ENCODE measurements at places on chromosomes 7 and 10.
A peak's percentile ranks its signal among the peaks of the same experiment; 100 is the strongest.

DNA sequence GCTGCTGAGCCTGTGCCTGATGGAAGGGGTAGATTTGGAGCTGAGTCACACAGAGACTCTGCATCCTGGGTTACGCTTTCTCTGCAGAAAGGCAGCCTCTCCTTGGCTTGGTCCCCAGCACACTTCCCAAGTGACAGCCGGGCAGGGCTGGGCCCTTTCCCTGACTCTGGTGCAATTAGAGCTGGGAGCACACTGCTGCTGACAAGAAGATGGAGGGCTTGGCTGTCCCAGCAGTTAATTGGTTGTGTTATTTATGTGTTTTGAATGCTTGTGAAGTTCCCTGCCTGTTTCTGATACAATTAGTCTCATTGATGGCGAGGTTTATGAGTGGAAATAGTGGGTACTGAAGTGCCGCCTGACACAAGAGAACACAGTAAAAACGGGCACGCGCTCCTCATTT lies 123.6 kb downstream of the TCERG1L start:
- DNase-seq: no peak

GRCh38 chr10:34773636-34774630 lies 41.2 kb downstream of the PARD3 start:
- DNase-seq: no peak

- DNase-seq: peak; percentile 63
Observed at GRCh38 chr10:17056781-17057428, 72.7 kb downstream of the CUBN start.

DNA sequence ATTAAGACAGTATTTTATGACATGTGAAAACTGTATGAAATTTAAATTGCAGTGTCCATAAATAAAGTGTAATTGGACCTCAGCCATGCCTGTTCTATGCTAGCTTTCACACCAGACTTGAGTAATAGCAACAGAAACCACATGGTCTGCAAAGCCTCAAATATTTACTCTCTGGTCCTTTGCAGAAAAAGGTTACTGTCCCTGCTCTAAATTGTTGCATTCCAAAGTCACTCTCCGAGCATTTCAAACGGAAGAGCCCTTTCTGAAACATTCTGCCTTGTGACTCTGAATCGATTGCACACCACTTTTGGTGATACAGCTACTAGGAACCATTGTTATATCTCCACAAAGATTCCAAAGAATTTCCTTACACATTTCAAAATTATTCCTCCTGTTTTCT lies 81.0 kb upstream of the STK17A start:
- peak; percentile 54 for DNase-seq

DNA sequence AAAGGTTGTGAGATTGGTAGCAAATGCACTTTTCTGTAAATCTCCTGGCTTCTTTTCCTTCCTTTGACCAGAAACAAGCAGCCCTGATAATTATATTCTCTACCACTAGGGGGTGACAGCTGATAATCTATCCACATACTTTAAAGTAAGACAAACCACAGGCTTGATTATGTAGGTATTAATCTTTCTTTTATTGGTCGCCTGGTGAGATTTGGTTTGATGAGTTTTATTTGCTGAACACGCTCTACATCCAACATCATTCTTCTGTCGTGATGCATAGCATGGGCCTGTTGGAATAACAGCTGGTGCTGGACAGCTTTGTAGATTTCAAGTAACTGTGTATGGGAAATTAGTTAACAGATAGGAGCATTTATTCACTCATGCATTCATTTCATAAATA lies 63.5 kb downstream of the ZNF365 start:
- peak; percentile 74 for DNase-seq

- no peak for DNase-seq
Observed at GRCh38 chr10:91536111-91536510, 96.8 kb downstream of the PPP1R3C start.

GRCh38 chr7:51158742-51159445 lies 157.7 kb downstream of the COBL start:
- no peak for DNase-seq

DNA sequence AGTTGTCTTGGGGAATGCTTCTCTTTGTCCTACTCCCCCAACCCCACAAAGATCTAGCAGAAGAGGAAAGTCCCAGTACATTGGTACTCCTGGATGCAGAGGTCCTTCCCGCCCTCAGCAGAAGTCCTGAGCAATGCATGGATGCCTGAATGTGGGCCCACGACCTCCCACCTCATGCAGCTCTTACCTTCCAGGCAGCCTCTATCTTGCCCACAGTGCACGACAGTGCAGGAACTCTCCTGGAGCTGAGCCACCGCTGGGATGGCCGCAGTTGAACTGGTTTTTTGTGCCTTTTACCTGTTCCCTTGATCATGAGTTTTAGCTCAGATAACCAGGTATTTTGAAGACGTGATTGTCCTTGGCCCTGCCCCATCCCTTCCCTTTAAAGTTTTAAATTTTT lies 37.9 kb downstream of the LRRC4 start:
- DNase-seq: no peak

GRCh38 chr7:9242636-9243035 lies 809.2 kb downstream of the NXPH1 start:
- DNase-seq: no peak

DNA sequence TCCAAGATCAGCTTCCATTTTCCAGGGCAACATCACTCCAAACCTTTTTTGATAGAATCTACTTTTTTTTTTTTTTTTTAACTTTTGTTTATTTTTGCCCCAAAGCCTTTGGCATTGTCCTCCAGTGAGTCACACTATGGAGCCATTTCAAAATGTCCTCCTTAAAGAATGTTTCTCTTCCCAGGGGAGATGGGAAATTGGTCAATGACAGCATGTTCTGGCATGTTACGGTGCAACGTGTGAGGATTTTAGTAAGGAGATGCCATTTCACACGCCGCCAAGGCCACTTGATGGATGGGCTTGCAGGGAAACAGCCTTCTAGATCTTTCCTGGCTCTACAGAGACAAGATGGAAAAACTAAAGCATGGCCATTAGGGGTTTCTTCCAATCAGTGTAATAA lies 30.7 kb upstream of the TRIL start:
- DNase-seq: peak; percentile 94

DNA sequence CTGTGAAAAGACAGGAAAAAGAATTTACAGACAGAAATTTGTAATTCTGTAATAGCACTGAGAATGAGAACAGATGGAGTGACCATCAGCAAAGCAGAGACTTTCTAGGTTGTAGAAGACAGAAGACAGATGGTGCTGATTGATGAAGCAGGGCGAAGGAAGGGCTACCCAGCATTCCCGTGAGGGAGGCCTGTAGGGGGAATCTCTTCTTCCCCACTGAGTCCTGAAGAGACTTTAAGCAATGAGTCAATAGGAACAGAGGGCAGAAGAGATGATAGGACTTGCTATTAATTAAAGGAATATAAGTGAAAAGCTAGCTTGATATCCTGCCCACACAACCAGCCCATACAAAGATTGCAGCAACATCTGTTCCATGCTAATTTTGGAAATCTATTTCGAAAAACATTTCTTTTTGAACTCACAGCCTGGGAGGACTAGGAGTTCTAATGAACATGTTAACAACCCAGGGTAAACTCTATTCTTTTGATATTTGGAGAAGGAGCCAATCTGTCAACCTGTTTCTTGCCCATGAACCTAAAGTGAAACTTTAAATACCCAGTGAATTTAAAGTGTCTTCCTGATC lies 44.1 kb downstream of the RALA start:
- DNase-seq: peak; percentile 47

GRCh38 chr7:25906003-25906402 lies 246.0 kb upstream of the NFE2L3 start:
- no peak for DNase-seq

- no peak for DNase-seq
Observed at GRCh38 chr10:124667425-124668345, 76.5 kb downstream of the FAM53B start.

DNA sequence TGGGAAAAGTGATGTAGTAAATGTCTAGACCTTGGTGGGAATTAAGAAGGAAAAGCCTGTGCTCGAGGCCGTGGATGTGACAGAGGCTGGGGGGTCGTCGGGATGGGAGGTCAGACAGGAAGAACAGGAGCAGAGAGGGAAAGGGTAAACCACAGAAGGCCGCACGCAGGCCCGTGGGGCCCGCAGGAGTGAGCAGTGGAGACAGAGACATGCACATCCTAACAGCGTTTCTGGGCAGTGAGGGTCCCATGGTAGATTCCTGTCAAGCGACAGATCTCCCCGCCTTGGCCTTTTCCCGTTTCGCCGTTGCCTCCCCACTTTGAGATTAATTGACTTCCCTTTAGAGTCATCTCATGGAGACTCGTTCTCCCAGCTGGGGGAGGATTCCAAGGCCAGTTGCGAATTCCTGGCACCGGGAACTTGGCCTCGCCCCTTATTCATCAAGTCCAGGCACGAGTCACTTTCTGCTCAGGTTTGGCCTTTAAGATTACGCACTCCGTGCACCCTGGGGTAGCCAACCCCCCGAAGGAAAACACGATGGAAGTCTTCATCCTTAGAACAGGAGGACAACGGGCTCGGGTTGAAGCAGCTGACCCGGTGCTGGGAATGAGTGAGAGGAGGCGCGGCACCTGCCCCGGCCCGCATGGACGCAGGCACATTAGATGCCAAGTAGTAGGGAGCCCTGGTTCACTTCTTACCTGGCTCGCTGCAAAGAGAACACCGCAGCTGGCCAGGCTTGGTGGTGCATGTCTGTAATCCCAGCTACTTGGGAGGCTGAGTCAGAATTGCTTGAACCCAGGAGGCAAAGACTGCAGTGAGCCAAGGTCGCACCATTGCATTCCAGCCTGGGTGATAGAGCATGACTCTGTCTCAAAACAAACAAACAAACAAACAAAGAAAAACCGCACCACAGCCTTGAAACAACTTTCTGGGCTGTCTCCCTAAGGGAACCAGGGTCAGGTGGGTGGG lies 315.2 kb upstream of the SHH start:
- no peak for DNase-seq

GRCh38 chr7:12805957-12806356 lies 118.5 kb downstream of the ARL4A start:
- no peak for DNase-seq

GRCh38 chr10:72796042-72796441 lies 97.5 kb upstream of the OIT3 start:
- DNase-seq: no peak

- DNase-seq: no peak
Observed at GRCh38 chr7:144454256-144455039, 51.0 kb upstream of the NOBOX start.

- no peak for DNase-seq
Observed at GRCh38 chr7:149245744-149246143, 6.3 kb downstream of the ZNF212 start.

DNA sequence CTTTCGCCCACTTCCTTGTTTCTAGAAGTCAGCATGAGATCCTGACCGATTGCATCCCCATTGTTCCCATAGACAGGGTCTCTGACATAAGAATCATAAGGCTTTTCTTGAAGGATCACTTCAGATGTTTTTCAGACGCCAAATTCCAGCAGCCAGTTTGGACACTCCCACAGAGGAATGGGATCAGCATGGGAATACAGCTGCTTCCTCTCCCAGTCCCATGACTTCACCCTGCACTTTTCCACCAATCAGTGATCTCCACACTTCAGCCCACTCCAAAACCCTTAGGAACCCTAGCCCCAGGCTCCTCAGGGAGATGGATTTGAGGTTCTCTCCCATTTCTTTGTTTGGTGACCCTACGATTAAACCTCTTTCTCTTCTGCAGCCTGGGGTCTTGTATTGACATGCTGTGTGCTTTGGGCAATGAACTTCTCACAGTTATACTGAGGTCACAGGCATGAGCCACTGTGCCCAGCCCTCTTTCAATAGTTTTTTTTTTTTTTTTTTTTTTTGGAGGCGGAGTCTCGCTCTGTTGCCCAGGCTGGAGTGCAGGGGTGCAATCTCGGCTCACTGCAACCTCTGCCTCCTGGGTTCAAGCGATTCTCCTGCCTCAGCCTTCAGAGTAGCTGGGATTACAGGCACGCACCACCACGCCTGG lies 52.8 kb upstream of the CHST3 start:
- DNase-seq: no peak

- DNase-seq: no peak
Observed at GRCh38 chr10:5890452-5890915, 441 bp downstream of the FBH1 start.

- no peak for DNase-seq
Observed at GRCh38 chr7:14639801-14640200, 262.8 kb downstream of the DGKB start.

DNA sequence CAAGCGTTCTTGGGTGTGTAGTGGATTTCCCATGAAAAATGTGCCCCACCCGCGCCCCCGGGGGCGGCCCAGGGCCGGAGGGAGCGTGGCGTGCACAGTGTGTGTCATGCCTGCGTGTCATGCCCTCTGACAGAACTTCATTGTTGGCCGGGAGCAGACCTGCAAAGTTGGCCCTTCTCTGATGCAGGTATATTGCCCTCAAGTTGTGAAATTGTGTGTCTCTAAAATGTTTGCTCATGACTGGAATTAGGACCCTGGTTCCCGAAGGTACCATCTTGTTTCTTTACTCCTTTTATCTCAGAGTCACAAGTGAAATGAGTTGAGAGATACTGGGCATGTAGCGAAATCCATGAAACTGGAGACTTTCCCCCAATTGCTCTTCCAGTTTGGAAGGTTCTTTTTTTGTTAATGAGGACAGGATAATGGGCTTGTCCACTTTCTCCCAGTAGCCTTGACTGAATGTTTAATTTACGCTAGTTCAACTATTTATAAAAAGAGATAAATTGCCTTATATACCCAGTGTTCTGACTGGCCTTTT lies 26.2 kb downstream of the ADK start:
- no peak for DNase-seq

GRCh38 chr10:91604553-91605534 lies 28.0 kb downstream of the PPP1R3C start:
- peak; percentile 43 for DNase-seq

DNA sequence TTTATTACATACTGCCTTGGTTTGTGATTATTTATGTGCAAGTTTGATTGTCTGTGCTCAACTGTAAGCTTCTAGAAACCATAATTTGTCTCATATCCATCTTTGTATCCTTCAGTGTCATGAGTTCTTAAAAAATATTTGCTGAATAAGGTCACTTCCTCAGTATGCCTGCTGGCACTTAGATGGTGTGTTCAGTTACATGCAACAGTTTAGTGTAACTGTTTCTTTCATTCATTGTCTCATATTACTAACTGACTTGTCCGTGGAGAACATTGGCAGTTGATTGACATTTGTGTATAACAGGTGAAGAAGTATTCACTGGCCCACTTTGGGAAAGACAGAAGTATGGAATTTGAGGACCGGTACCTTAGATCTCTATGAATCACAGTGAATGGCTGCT lies 236.9 kb downstream of the PRKG1 start:
- DNase-seq: no peak

- no peak for DNase-seq
Observed at GRCh38 chr10:71887743-71888142, 36.7 kb upstream of the PSAP start.

GRCh38 chr10:47309408-47310089 lies 9.6 kb downstream of the GDF10 start:
- no peak for DNase-seq

- no peak for DNase-seq
Observed at GRCh38 chr10:27541796-27542729, 38.0 kb downstream of the RAB18 start.

- DNase-seq: no peak
Observed at GRCh38 chr10:44949915-44950314, 9.7 kb upstream of the RASSF4 start.

Data from fibroblast of skin of left biceps (primary cell).